ENCODE measurements at places on chromosomes 5 and 9.

DNA sequence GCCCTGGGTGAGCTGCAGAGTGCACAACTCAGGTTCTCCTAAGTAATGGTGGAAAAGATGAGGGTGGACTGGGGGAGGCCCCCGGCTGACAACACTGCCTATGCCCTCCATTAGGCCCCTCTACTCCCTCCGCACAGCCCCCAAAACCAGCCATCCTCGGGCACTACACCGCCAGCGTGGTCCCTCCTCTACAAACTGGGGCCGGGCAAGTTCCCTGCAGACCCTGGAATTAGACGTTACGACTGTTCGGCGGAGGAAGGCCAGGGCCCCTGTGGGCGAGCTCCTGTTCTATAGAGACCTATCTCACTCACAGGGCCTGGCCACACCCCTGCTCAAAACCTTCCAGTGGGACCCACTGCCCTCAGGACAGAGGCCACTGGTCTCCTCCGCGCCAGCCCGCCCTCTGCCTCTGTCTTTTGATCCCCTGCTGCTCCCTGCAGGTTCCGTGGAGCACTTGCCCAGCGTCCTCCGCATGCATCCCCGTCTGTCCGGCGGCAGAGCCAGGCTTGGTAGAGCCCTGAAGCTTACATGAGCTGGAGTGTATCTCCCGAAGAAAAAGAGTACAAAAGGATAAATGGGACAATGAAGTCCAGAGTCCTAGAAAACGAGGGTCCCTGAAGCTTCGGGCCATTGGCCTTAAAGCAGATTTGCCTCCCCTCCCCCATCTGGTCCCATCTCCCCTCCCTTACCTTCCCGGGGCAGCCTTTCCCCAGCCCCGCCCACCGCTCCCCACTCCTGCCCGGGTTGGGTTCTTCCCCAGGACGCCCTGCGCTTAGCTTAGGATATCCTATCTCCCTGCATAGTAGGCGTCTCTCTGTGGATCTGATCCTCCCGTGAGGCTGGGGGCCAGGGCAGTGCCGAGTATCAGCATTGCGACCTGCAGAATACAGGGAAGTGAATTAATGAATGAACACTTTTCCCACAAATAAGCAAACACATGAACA lies 71.3 kb downstream of the HRH2 start:
- no peak for DNase-seq

- DNase-seq: no peak
Measured at GRCh38 chr5:12772276-12772675, 868.0 kb upstream of the CTNND2 start.

- DNase-seq: no peak
Measured at GRCh38 chr5:51227963-51228470, 155.2 kb upstream of the ISL1 start.

GRCh38 chr9:93253633-93254032 lies 69.7 kb downstream of the WNK2 start:
- no peak for DNase-seq

DNA sequence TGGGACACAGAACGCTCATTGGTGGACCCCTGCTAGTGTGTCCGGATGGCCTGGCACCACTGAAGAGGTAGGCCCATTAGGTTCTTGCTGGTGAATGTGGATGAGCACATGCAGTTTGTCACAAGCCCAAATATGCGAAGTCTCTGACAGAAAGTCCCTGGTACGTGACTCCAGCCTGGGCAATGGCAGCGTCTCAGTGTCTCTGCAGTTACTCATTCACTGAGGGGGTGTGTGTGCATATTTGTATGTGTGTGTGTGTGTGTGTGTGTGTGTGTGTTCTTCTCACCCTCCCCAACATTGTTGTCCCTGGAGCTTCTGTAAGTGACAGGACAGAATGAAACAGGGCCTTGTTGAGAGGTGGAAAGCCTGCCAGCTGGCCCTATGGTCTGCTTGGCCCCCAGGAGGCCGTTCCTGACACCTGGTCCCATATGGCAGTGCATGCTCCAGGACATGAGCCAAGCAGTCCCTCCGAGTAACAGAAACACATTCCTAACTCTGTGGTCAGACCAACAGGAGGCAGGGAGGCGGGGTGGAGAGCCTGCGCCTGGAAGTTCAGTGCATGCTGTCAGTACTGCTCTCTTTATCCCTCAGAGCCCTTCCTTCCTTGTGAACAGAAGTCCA lies 169.9 kb downstream of the SLC28A3 start:
- DNase-seq: peak; percentile 60

- DNase-seq: no peak
Measured at GRCh38 chr5:41212935-41213334, 397 bp downstream of the C6 start.

GRCh38 chr9:3193791-3194190 lies 332.0 kb downstream of the RFX3 start:
- DNase-seq: no peak

GRCh38 chr5:143594902-143595818 lies 191.7 kb upstream of the NR3C1 start:
- DNase-seq: peak; percentile 35

DNA sequence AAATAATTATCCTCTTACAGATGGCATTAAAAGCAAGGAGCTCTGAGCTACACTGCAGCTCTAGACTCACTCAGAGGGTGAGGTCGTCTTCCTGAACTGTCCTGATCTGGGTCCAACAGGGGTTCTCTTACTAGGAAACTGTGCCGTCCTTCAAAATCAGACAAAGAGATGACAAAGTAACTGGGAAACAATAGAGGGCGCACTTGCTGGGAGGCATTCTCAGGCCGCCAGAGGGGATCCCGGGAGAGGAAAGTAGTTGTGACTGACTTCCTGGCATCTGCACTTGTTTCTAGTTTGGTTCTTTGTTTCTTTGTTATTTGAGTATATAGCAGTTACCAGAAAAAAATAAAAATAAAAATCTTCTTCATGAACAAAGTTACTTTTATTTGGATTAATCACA lies 142.9 kb upstream of the MSX2 start:
- no peak for DNase-seq

DNA sequence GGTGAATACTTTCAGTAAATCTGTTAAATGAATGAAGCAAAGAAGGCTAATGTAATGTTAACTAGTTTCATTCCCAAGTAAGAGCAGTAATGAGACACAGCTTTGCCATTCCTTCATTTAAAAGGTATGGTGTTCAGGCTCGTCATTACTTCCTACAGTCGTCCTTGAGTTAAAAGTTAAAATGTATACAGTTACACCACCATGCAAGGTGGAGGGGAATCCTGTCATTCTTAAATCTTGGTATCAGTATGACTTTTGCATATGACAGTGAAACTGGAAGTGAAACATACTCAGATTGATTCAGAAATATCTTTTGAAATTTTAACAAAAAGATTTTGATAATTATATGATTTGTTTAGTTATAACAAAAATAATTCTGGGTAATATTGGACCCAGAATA lies 25.9 kb downstream of the MTRR start:
- no peak for DNase-seq

DNA sequence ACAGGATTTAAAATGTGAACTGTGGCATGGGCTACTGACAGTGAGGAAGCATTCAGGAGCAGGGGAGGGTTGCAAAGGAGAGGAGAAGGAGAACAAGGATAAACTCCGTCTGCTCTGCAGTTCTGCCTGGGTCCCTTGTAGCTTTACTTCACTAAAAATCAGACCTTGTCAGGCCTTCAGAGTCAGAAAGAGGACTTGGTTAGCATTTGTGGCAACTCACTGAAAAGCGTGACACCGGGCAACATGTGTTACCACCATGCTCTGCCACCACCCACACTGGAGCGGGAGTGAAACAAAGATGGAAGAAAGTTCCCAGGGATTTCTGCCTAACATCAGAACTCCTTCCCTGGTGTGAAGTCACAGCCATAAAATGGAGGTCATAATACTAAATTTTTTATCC lies 19.3 kb downstream of the FYB1 start:
- no peak for DNase-seq

GRCh38 chr5:5404381-5404780 lies 18.1 kb upstream of the ICE1 start:
- DNase-seq: no peak

DNA sequence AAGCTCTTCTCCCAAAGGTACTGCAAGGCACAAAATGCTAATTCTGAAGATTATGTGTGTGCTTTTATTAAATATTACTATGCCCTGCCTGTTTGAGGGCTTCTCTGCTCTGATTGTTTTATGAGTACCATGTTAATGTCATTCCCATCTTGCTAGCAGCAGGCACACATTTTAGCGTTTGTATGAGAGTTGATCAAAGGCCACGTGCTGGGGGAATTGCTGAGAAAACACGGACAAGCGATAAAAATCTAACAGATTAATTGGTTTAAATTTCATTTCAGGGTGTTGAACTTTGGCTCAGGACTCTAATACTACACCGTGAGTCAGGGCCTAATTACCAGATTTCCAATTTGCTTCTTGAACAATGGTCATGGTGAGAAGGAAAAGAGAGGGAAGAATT lies 298.4 kb downstream of the EBF1 start:
- DNase-seq: no peak

- no peak for DNase-seq
Measured at GRCh38 chr9:129664746-129665388, 580 bp upstream of the PRRX2 start.

DNA sequence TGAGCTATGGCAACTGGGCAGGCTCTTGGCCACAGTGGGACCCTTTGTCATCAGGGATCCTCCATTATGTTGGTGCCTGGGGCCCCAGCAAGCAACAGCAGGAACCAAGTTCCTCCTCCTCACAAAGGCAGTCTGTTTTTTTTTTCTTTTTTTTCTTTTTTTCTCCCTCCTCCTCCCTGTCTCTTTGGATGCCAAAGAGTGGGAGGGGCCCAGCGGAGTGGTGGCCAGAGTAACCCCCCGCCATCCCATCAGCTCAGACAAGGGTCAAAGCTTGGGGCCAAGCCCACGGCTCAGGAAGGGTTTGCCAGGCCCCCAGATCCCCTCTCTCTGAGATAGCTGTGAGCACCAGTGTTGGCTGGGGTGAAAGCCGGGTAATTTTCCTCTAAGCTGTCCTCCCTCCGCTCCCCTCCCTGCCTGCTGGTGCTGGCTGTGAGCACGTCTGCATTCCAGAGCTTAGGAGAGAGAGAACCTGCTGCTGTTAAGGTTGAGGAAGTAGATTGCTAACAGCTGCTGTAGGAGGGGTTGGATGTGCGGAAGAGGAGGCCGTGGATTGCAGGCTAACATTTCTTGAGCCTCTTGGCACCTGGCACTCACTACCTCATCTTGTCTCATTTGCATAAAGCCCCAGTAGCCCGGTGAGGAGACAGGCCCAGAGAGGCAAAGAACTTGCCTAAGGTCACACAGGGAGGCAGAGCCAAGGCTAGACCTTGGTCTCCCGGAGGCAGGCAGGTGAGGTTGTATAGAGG lies 21.2 kb downstream of the GSN start:
- DNase-seq: no peak

DNA sequence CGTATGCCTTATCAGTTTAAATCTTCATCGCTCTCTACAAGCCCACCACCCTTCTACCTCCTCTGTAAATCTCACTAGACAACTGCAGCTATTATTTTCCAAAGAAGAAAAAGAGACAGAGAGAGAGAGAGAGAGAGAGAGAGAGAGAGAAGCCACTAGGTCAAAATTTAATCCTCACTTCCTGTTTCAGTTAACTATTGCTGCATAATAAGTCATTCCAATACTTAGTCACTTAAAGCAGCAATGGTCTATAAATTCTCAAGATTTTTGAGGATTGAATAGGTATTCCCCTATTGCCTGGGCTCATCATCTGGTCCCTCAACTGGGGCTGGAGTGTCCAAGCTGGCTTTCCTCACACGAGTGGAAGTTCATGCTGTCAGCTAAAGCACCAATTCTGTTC lies 68.8 kb downstream of the ITGA1 start:
- no peak for DNase-seq

DNA sequence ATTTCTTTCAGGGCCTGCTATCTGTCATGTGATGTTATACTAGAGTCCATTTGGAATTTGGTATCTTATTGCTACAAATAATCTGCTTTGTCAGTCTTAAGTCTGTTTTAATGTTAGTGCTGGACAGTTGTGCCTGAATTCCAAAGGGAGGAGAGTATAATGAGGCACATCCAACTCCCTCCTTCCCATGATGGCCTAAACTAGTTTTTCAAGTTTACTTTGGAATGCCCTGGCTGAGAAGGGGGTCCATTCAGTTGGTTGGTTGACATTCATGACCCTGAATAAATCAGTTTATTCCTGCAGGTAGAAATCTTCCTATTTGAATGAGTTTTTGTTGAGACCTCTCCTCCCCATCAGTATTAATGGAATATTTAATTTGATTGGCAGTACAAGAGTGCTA lies 9.4 kb upstream of the LRRTM2 start:
- no peak for DNase-seq

DNA sequence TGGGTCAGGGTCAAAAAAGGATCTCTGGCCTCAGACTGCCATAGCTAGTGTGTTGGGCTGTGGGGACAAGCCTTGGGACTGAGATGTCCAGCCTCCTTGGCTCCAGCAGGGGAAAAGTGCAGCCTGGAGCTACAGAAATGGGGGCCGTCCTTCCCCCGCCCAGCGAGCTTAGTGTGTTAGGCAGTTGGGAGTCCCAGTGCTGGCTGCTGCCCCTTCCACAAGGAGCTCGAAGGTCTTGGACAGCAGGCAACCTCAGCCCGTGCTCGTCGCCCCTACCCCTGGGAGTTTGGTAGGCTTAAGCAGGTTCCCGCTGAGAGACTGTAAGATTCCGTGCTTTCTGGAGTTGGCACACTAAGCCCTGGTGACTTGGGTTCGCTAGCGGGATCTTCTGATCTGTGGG lies 293.0 kb upstream of the CDH12 start:
- no peak for DNase-seq

GRCh38 chr5:82822634-82822927 lies 254.6 kb downstream of the TMEM167A start:
- no peak for DNase-seq

- no peak for DNase-seq
Measured at GRCh38 chr5:6847870-6848269, 134.6 kb downstream of the TENT4A start.

- no peak for DNase-seq
Measured at GRCh38 chr5:142364251-142365145, 39.7 kb upstream of the SPRY4 start.

GRCh38 chr9:106883626-106884190 lies 20.7 kb downstream of the ZNF462 start:
- DNase-seq: no peak

- no peak for DNase-seq
Measured at GRCh38 chr5:139652788-139653241, 4.7 kb downstream of the CXXC5 start.

GRCh38 chr5:146628950-146629349 lies 113.0 kb upstream of the GPR151 start:
- no peak for DNase-seq

DNA sequence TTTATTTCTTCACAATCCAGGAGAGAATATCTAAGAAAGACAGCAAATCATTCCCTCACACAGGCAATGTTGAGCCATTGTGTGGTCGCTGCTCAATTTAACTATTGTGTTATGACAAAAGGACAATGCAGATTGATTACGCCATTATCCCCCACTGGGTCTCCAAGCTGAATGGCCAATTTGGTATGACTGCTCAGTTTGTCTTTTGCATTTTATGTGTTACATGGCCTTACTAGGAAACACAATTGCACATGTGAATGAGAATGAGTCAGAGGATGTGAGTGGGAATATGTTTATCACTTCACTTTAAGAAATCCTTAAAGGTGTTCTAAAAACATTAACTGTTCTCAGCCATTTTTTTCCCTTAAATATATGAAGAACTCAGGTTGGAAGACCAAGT lies 108.3 kb downstream of the FAM174A start:
- DNase-seq: peak; percentile 70

- no peak for DNase-seq
Measured at GRCh38 chr9:15543047-15543813, 9.6 kb upstream of the CCDC171 start.

- DNase-seq: no peak
Measured at GRCh38 chr9:6944896-6945295, 187.1 kb downstream of the KDM4C start.

- DNase-seq: no peak
Measured at GRCh38 chr9:87099407-87099806, 152.1 kb upstream of the GAS1 start.

GRCh38 chr9:76634356-76635054 lies 129.7 kb upstream of the PCA3 start:
- DNase-seq: no peak
